ENCODE measurements at places on chromosomes 1 and 21. TPM values are rescaled to one million over a fixed set of nuclear protein-coding genes. Genes with fewer than 3 reads are reported as not detected.

The PRKAA2 gene
- 6.4 TPM for total RNA-seq

The HLX gene
- total RNA-seq = 0.50 TPM

The FAM110D gene
- 0.48 TPM for total RNA-seq

GRCh38 chr1:200351425-200351824, 58.4 kb downstream of the ZNF281 start:
- no peak for DNase-seq
- no peak overlapping the region for H3K27ac ChIP-seq
- peaks cover 2% of the 10 kb centered on the region for H3K4me1 ChIP-seq
- H3K36me3 ChIP-seq = no peaks in the 10 kb centered on the region
- H3K27me3 ChIP-seq = no peaks in the 10 kb centered on the region

DNA sequence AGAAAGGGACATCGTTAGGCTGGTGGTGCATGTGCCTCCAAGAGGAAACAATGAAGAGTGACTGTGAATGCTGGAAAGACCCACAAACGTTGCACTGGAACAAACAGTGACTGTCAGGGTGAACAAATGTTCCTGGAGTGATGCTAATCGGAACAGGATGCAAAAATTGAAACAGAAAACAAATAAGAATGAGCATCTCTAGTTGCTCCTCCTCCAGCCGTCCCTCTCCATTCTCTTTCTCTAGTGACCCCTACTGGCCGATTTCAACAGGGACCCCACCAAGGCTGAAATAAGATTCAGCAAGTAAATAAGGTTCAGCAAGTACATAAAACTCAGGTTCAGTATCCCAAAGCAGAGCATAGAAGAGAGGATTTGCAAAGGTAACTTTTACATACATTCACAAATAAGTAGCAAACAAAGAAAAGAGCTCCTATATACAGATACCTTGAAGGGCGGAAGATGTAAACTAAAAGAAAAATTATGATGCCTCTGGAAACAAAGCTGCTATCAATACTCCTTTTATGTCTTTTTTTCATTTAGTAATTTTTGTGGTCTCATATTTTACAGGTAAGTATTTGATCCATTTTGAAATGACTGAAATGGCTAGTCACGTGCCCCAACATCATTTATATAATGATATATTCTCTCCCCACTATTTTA, 836.1 kb upstream of the ADAMTS5 start:
- H3K27ac ChIP-seq = no peak overlapping the region
- no peaks in the 10 kb centered on the region for H3K27me3 ChIP-seq
- no peaks in the 10 kb centered on the region for H3K36me3 ChIP-seq
- peak; percentile 17 for DNase-seq
- H3K4me3 ChIP-seq = no peak overlapping the region

DNA sequence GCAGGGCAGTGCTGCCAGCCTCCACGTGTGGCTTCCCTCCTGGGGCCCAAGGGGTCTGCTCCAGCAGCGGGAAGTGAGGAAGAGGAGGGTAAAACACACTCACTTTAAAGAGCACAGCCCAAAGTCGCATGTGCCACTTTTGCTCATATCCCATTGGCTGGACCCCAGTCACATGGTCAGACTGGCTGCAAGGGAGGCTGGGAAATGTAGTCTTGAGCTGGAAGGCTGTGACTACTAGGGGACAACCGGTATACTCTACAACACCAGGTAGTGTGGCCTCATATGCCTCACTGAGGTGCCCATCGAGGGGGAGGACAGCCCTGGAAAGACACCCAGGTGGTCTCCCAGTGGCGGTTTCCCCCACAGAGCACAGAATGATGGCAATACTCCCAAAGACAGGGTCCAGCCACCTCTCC, 45.2 kb downstream of the CAMK2N1 start:
- H3K4me3 ChIP-seq = no peak overlapping the region
- peak; percentile 80 for DNase-seq
- no peaks in the 10 kb centered on the region for H3K27me3 ChIP-seq
- H3K36me3 ChIP-seq = no peaks in the 10 kb centered on the region

DNA sequence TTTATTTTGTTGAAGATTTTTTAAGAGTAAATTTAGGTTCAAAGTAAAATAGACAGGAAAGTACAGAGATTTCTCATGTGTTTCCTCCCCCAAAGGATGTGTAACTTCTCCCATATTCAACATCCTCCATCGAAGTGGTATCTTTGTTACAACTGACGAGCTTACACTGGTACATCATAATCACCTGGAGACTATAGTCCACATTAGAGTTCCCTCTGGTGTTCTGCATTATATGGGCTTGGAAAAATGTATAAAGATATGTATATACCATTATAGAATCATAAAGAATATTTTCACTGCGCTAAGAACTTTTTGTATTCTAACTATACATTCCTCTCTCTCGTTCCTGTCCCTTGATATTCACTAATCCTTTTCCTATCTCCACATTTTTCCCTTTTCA, 203.7 kb downstream of the AMY1C start:
- DNase-seq = no peak
- H3K36me3 ChIP-seq = no peaks in the 10 kb centered on the region
- no peak overlapping the region for H3K27ac ChIP-seq
- no peaks in the 10 kb centered on the region for H3K4me1 ChIP-seq
- no peaks in the 10 kb centered on the region for H3K27me3 ChIP-seq

- no peaks in the 10 kb centered on the region for H3K4me1 ChIP-seq
- DNase-seq = no peak
- no peaks in the 10 kb centered on the region for H3K27me3 ChIP-seq
- H3K36me3 ChIP-seq = no peaks in the 10 kb centered on the region
- no peak overlapping the region for H3K4me3 ChIP-seq
Measured at GRCh38 chr1:106785176-106785575, 271.3 kb upstream of the PRMT6 start.

DNA sequence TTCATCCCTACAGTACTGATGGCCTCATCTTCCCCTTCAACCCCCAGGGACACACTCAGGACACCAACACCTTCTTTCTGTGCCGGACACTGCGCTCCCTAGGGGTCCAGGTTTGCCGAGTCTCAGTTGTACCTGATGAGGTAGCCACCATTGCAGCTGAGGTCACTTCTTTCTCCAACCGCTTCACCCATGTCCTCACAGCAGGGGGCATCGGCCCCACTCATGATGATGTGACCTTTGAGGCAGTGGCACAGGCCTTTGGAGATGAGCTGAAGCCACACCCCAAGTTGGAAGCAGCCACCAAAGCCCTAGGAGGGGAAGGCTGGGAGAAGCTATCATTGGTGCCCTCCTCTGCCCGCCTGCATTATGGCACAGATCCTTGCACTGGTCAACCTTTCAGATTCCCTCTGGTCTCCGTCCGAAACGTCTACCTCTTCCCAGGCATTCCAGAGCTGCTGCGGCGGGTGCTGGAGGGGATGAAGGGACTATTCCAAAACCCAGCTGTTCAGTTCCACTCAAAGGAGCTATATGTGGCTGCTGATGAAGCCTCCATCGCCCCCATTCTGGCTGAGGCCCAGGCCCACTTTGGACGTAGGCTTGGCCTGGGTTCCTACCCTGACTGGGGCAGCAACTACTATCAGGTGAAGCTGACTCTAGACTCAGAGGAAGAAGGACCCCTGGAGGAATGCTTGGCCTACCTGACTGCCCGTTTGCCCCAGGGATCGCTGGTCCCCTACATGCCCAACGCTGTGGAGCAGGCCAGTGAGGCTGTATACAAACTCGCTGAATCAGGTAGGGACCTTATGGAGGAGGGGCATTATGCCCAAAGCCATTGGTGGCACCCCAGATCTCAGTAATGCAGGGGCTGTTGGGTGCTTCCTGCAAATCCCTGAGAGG, 5.1 kb upstream of the LENEP start:
- H3K27ac ChIP-seq = no peak overlapping the region
- H3K27me3 ChIP-seq = no peaks in the 10 kb centered on the region
- H3K4me3 ChIP-seq = no peak overlapping the region
- H3K36me3 ChIP-seq = peaks cover 47% of the 10 kb centered on the region
